ENCODE measurements at places on chromosomes 13 and 19. TPM values are rescaled to one million over a fixed set of nuclear protein-coding genes. Genes with fewer than 3 reads are reported as not detected.

- H3K4me3 ChIP-seq: no peak overlapping the region
- H3K27me3 ChIP-seq: no peaks in the 10 kb centered on the region
- no peak for DNase-seq
- H3K4me1 ChIP-seq: no peaks in the 10 kb centered on the region
- H3K36me3 ChIP-seq: no peaks in the 10 kb centered on the region
Observed at GRCh38 chr13:111572956-111573761, 252.7 kb downstream of the TEX29 start.

- no peak overlapping the region for H3K27ac ChIP-seq
- H3K27me3 ChIP-seq: no peaks in the 10 kb centered on the region
- no peak overlapping the region for H3K4me3 ChIP-seq
- no peaks in the 10 kb centered on the region for H3K4me1 ChIP-seq
- H3K36me3 ChIP-seq: no peaks in the 10 kb centered on the region
- no peak for DNase-seq
Observed at GRCh38 chr19:22622901-22623840, 11.0 kb upstream of the ZNF492 start.

ZNF766 gene
- 23.3 TPM for total RNA-seq

DNA sequence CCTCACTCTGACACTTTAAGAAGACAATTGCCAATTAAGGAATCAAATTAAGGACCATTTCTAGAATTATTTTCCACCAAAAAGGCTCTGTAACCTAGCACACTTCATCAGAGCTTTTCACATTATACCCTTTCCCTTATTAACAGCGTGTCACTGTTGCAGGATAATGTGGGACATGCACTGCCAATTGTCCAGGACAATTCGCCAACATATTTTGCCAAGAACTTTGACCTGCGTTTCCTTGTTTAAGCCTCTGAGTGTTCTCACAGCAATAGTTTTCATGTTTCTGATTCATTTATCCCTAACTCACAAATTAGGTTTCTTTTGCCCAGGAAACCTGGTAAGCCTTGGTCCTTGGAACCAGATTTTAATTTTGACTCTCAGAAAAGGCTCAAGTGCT lies 13.3 kb downstream of the COL4A1 start:
- H3K4me3 ChIP-seq: no peak overlapping the region
- no peak for DNase-seq
- H3K36me3 ChIP-seq: no peaks in the 10 kb centered on the region
- no peak overlapping the region for H3K27ac ChIP-seq
- peaks cover 33% of the 10 kb centered on the region for H3K27me3 ChIP-seq
- peaks cover 3% of the 10 kb centered on the region for H3K4me1 ChIP-seq

ZNF77 gene
- total RNA-seq: 4.6 TPM

DNA sequence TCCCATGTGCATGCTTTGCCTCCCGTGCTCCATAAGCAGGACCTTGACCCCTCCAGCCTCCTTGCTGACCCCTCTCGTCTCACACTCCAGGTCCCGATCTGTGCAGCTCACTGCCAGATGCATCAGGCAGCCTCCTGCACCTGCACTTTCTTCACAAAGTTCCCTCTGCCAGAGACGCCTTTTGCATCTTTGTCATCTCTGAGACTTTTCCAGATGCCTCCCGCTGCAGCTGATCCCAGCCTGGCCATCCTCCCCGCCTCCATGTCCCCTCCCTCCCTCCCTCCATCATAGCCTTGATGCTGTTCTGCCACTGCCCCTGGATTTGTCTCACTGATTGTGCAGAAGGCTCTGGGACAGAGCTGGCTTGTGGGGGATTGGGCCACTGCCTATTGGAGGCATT lies 29.9 kb downstream of the PPP1R37 start:
- H3K27ac ChIP-seq: no peak overlapping the region
- peaks cover 50% of the 10 kb centered on the region for H3K4me1 ChIP-seq
- no peaks in the 10 kb centered on the region for H3K36me3 ChIP-seq

DNA sequence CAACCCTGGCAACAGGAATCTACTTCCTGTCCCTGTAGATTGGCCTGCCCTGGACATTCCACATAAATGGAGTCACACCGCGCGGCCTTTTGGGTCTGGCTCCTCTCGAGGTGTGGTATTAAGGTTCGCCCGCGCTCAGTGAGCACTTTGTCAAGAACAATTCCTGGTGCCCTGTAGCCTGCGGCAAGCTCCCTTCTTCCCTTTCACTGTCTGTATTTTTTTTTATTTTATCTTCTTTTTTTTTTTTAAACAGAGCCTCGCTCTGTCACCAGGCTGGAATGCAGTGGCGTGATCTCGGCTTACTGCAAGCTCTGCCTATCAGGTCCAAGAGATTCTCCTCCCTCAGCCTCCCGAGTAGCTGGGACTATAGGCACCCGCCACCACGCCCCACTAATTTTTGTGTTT lies 28.3 kb downstream of the PEX11G start:
- no peak for DNase-seq
- H3K27me3 ChIP-seq: no peaks in the 10 kb centered on the region
- H3K27ac ChIP-seq: no peak overlapping the region
- no peaks in the 10 kb centered on the region for H3K4me1 ChIP-seq

DNA sequence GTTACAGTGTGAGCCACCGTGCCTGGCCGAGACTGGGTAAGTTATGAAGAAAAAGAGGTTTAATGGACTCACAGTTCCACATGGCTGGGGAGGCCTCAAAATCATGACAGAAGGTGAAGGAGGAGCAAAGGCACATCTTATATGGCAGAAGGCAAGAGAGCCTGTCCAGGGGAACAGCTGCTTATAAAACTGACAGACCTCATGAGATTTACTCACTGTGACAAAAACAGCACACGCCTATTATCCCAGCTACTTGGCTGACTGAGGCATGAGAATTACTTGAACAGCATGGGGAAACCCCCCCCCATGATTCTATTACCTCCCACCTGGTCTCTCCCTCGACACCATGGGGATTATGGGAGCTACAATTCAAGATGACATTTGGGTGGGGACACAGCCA lies 23.4 kb upstream of the ZNF561 start:
- DNase-seq: no peak
- no peak overlapping the region for H3K4me3 ChIP-seq
- H3K36me3 ChIP-seq: peaks cover 48% of the 10 kb centered on the region

DNA sequence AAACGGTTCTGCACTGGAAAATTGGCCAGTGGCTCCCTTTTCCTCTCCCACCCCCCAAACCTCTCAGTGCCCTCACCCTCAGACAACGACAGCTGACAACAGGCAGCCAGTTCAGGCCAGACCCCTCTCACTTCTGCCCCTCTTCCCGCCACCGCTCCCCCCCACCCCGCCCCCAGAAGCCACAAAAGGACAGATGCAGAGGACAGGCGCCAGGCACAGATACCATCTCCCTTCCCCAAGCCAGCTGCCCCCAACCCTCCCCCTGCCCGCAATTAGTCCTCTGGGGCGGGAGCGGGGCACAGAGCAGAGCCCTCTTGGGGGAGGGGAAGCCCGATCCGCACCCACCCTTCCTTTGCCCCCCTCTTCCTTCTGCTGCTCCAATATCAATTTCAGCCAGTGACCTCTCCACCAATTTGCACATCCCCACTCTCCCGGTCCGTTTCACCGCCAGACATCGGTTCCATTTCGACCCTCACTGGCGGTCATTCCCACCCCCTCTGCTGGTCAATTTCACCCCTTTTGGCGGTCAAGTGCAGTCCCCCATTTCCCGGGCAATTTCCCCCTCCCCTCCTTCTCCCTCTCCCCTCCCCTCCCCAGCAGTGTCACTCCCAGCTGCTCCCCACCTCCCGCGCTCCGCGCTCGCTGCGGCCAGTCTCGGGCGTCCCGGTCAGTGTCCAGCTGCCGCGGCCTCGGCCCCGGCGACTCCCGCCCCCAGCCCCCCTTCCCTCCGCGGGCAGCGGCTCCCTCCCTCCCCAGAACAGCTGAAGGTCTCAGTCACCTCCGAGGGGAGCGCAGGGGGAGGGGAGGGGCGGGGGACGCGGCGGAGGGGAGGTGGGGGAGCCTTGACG lies at the start of gene SHD:
Gene SHD (plus strand): TSS at position 848 of the 848 bp plus-strand sequence. CDS start 798 bp downstream, outside the sequence.
- H3K27ac ChIP-seq: no peak within 1 kb of the TSS
- H3K36me3 ChIP-seq: no peaks in the 10 kb centered on the region
- DNase-seq: no peak
- peaks cover 2% of the 10 kb centered on the region for H3K4me1 ChIP-seq
- no peak within 1 kb of the TSS for H3K4me3 ChIP-seq
- peaks cover 27% of the 10 kb centered on the region for H3K27me3 ChIP-seq

DNA sequence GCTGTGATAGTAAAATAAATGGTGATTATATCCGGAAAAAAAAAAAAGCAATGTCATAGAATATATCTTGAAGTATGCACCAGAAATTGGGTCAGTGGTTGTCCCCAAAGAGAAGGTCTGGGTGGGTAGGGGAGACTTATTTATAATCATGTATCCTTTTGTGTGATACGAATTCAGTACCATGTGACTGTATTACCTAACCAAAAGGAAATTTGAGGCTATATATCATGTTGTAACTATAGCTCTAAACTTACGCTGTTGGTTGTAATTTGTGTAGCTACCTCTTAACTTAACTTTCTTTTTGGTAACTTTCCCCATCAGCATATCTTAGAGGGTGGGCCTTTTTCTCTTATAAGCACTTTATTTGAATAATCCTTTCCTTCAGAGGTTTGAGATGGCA lies 25.2 kb upstream of the KCTD4 start:
- DNase-seq: no peak
- peaks cover 4% of the 10 kb centered on the region for H3K36me3 ChIP-seq
- no peaks in the 10 kb centered on the region for H3K4me1 ChIP-seq
- H3K4me3 ChIP-seq: no peak overlapping the region
- no peaks in the 10 kb centered on the region for H3K27me3 ChIP-seq
- no peak overlapping the region for H3K27ac ChIP-seq

DNA sequence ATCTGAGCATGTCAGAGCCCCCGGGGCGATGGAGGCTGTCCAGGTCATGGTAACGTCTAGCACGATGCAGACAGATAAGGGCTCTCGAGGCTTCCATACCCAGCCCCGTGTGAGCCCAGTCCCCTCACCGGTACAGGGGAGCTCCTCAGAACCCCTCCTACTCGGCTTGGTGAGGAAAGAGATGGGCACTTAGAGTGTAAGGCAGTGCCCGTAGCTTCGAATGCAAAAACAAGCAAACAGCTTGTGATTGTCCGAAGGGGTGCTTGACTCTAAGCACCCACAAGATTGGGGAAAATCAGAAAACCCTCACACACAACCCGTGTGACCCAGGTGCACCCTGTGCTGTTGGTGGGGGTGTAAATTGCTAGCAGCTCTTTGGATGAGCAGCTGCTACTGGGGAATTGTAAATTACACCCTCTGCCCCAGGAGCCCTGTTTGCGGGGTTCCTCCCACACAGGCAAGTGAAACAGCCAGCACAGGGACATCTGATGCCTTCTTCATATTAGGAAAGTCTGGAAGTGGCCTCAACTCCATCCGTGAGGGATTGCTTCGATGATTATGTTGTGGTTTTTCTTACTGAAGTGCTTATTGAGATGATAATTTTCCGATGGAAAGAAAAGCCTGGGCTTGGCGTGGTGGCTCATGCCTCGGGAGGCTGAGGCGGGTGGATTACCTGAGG lies 918 bp upstream of the PSPN start:
- no peak overlapping the region for H3K27ac ChIP-seq
- H3K27me3 ChIP-seq: no peaks in the 10 kb centered on the region
- no peak for DNase-seq
- peaks cover 18% of the 10 kb centered on the region for H3K36me3 ChIP-seq

- no peak overlapping the region for H3K27ac ChIP-seq
- H3K4me3 ChIP-seq: no peak overlapping the region
- H3K36me3 ChIP-seq: no peaks in the 10 kb centered on the region
Observed at GRCh38 chr13:35256459-35257148, 219.9 kb downstream of the MAB21L1 start.

DNA sequence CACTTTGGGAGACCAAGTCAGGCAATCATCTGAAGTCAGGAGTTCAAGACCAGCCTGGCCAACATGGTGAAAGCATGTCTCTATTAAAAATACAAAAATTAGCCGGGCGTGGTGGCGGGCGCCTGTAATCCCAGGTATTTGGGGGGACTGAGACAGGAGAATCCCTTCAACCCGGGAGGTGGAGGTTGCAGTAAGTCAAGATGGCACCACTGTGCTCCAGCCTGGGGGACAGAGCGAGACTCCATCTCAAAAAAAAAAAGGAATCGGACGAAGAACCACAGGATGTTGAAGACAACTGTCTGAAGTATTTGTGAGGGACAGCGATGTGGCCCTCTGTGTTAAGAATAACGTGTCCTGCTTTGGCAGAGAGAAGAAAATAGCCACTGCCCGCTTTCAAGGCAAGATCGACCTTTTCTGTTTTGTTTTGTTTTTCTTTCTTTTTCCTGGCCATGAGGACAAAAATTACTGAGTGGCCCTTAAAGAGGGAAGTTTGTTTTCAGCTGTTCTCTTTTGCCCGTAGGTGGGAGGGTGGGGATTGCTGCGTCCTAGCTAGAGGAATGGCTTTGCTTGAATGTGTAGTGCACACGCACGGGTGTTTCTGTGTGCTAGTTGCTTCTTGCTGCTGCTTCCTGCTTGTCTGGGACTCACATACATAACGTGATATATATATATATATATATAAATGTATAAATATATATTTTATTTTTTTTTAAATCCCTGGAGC lies 6.2 kb upstream of the PRKCG start:
- no peak for DNase-seq
- peaks cover 78% of the 10 kb centered on the region for H3K4me1 ChIP-seq
- H3K27me3 ChIP-seq: no peaks in the 10 kb centered on the region
- peaks cover 50% of the 10 kb centered on the region for H3K36me3 ChIP-seq
- peak overlapping the region; percentile 92 for H3K27ac ChIP-seq

GRCh38 chr13:30792285-30793000 lies 57.1 kb downstream of the ALOX5AP start:
- H3K27me3 ChIP-seq: no peaks in the 10 kb centered on the region
- H3K4me1 ChIP-seq: peaks cover 29% of the 10 kb centered on the region
- no peak overlapping the region for H3K4me3 ChIP-seq
- no peaks in the 10 kb centered on the region for H3K36me3 ChIP-seq

DNA sequence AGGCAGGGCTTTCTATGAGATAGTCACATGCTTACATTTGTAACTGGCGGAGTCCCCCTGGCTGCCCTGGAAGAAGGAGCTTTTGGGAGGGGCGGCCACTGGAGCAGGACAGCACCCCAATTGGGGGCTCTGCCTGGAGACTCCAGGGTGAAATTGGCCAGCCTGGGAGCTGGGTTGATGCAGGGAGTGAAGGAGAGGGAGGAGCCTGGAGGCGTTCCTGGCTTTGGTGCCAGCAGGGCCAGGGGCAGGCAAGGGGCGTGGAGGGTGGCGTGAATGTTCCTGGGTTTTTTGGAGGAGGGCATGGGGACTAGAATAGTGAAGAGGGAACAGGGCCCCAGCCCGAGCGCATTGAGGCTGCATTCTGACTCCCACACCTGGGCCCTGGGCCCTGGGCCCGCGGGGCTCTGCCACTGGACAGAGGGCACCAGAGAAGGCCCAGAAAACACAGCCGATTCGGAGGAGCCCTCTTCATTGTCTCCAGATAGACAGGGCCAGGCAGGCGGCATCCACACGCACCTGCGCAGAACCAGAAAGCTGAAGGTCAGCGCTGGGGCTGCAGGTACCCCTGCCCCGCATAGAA lies 29.5 kb downstream of the COMP start:
- no peaks in the 10 kb centered on the region for H3K36me3 ChIP-seq
- no peaks in the 10 kb centered on the region for H3K27me3 ChIP-seq
- H3K4me3 ChIP-seq: no peak overlapping the region
- H3K4me1 ChIP-seq: no peaks in the 10 kb centered on the region

GRCh38 chr19:15436012-15436825 lies 13.5 kb downstream of the WIZ start:
- H3K27me3 ChIP-seq: no peaks in the 10 kb centered on the region
- H3K4me1 ChIP-seq: peaks cover 19% of the 10 kb centered on the region
- peaks cover 5% of the 10 kb centered on the region for H3K36me3 ChIP-seq
- no peak for DNase-seq
- H3K4me3 ChIP-seq: no peak overlapping the region

Data from activated CD4-positive, alpha-beta T cell treated with anti-CD3 and anti-CD28 coated beads, Interleukin-2, amount 10 ng/mL, durations not matched to agents 7 days and 5 days (primary cell).